ENCODE measurements at places on chromosomes 2 and 18.
A peak's percentile ranks its signal among the peaks of the same experiment; 100 is the strongest.

DNA sequence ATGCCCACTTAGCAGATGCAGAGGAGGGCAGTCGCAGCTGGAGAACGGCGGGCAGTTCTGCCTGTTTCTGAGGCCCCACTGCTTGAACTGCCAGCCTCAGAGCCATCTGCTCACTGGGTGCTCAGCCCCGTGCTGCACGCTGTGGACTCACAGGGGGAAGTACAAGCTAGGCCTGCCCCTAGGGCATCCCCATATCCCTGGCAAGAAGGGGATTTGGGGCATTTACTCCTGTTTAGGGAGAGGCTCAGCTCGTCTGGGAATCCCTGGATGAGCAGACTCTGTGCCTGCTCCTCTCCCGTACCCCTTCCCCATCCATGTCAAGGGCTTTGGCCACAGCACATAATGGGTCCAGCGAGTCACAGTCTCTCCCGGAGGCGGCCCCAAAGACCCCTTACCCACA lies 169.8 kb upstream of the PKDCC start:
- DNase-seq, result no peak

DNA sequence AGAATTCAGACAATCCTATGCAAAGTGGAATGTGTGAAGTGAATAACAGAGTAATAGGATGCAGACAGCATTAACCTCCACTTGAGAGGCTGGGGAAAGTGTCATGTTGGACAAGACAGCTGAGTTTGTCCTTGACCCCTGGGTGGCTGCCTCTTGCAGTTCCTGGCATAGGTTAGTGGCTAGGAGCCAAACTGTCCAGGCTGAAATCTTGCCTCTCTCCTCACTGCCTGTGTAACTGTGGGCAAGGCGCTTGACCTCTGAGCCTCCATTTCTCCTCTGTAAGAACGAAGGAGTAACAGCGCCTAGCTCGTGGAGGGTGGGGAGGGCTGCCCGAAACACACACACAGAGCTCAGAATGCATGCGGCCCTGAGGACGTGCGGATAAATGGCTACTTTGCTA lies 34.8 kb upstream of the LDLRAD4 start:
- no peak for DNase-seq

- no peak for DNase-seq
Measured at GRCh38 chr2:171747371-171747770, 60.1 kb downstream of the DYNC1I2 start.

DNA sequence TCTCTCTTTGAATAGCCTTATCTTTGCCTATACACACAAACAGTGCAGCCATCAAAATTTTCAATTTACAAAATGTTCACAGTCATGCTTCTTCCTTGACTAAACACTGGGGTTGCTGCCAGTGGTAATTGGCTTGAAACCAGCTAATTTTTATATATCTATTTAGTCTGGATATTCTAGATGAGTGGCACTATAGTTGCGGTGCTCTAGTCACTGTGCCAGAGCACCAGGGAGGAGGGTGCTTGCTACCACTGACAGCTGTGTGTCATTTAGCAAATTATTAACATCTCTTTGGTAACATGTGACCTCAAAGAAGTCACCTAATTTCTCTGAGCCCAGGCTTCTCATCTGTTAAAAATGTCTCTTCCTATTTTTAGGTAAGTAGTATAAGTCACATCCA lies 130.4 kb downstream of the MEIS1 start:
- DNase-seq, result no peak

DNA sequence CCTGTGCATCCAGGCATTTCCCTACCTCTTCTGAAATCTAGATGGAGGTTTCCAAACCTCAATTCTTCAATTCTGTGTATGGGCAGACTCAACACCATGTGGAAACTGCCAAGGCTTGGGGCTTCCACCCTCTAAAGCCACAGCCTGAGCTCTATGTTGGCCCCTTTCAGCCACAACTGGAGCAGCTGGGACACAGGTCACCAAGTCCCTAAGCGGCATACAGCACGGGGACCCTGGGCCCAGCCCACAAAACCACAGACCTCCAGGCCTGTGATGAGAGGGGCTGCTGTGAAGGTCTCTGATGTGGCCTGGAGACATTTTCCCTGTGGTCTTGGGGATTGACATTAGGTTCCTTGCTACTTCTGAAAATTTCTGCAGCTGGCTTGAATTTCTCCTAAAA lies 255.4 kb downstream of the TDRD15 start:
- no peak for DNase-seq

DNA sequence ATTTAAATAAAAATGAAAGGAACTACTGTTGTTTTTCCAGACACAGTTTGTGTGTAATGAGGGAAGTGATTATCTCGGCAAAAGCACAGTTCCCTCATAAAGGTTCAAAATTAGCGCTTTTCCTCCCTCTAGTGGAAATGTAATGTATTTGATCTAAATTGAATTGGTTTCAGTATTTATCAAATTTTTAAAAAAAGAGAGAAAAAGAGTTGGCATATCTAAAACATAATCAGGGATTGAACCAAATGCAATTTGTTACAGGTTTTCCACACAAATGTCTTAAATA lies 37.5 kb downstream of the CMPK2 start:
- peak; percentile 71 for DNase-seq

DNA sequence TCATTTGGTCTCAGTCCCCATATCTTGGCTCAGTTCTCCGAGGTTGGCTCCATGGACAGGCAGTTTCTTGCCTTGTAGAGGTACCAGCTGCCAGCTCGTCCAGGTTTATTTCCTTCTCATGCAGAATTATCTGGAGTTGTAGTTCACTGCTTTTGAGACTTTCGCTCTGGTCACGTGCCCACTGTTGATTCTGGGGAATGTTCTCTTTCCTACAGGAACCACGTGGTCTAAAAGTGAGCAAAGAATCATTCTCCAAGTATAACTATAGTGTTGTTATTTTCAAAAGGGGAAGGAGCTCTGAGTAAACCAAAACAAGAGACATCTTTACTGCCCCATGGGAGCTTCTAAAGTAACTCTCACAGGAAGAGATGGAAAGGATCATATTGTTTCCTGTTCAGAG lies 41.2 kb upstream of the RAB27B start:
- DNase-seq, result no peak

- no peak for DNase-seq
Measured at GRCh38 chr2:28678944-28679343, 72.7 kb upstream of the PPP1CB start.

DNA sequence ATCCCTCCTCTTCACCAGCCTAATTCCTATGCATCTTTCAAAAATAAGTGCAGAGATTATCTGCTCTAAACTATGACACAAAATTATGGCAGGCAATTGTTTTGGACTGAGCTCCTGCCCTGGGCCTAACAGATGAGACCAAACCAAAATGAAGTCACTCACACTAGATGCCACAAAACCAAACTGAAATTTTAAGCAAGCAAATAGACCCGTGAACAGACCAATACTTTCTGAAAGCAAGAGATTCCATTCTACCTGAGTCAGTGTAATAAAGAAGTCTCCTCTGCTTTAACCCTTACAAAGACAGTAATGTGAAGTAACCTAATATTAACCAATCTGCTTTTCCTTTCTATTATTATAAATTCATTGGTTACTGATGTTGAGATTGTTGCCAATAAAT lies 84.3 kb downstream of the RIT2 start:
- DNase-seq, result no peak

GRCh38 chr2:120566331-120567035 lies 169.2 kb upstream of the GLI2 start:
- no peak for DNase-seq

DNA sequence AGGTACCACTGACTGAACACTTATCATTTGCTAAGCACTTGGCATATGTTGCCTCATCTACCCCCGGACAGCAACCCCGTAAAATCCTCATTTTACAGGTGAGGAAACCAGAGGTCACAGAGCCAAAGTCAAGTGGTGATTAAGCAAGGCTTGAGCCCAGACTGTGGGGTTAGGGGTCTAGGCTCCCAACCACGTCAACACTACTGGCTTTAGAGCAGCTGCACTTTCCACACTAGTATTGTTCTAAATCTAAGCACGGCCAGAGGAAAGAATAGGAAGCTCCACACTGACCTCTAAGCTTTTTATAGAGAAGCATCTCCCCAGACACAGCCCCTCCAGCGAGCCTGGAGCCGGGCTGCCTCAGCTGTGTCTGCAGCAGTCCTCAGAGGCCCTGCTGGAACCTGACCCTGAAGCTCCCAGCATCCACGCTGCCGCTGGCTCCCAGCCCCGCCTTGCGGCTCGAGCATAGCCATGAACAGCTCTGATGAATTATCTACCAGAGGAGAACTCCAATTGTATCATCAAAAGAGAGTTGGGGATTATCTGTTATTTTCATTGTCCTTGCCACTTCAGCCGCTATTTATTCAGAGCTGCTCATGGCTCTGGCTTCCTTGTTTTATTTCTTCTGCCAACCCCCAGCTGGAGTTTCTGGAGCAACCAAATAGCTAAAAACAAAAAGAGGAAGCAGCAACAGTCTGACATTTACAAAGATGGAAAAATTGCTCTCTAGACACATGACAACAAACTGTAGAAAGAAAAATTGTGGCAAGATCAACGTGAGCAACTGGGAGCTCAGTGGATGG lies 62.2 kb upstream of the RTN4 start:
- DNase-seq, result peak; percentile 93

DNA sequence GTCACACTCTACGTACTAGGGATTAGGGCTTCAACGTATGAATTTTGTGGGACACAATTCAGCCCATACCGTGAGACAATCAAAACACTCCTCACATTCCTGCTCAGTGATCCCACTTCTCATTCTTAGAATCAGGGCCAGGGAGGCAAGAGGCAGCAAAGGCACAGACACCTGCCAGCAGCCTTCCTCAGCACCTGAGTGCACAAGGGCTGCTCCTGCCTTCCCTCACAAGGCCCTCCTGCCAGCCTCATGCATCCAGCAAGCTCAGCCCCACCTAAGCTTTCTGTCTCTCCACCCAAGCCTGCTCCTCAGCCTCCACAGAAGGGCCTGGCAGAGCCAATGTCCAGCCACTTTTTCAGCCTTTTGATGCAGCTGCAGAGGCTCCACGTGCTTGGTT lies 141.6 kb downstream of the SP3 start:
- no peak for DNase-seq

GRCh38 chr2:233707940-233708644 lies 4.6 kb upstream of the UGT1A5 start:
- DNase-seq, result no peak

DNA sequence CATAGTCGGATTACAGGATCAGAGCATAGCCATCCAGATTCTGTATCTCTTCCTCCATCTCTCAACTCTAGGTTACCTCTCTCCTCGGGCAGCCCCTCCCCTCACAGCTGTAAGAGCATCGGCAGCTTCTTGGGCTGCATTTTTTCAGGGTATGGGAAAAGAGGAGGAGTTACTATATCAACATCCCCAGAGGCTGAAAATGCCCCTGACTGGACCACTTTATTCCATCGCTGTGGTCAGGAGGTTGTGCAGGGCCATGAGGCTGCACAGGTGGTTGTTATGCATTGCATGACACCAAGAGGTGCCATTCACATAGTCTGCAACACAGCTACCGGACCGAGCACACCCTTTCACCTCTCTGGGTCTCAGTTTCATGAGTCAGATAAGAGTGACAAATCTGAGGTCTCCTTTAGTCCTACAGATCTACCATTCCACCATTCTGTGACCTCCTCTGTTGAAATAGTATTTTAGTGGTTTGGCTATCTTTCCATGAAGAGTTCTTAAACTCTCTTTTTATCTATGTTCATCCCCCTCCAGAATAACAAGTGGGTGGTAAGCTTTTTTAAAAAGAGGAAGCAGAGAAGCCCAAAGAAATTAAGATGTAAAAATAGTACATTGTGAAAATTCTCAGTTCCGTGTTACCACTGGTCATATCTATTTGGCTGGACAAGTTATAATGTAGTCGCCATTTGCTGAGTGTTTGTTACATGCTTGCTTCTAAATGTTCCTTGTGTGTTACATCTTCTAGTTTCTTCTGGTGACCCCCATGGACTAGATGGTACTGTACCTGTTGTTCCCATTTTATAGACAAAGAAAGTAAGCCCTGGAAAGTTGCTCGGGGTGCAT lies 56.6 kb upstream of the SLC1A4 start:
- DNase-seq, result no peak

Data from Ammon's horn (tissue), 1 donor.